ENCODE measurements at places on chromosomes 5 and 9. TPM values are rescaled to one million over a fixed set of nuclear protein-coding genes. Genes with fewer than 3 reads are reported as not detected.

The CIZ1 gene
- 58.4 TPM for total RNA-seq

The ERP44 gene
- total RNA-seq, result 15.7 TPM

DNA sequence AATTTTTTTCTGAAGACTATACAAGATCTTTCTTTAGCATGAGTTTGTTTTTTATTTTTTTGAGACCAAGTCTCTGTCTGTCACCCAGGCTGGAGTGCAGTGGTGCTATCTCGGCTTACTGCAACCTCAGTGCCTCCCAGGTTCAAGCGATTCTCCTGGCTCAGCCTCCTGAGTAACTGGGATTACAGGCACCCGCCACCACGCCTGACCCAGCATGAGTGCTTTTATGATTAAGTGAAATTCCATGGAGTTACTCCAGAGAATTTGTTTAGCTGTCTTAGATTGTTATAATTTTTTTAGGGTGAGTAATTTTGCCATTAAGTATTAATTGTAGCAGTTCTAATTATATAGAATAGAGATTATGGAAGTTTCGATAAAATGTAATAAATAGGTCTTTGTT lies 14.3 kb downstream of the YTHDC2 start:
- no peak for DNase-seq

DNA sequence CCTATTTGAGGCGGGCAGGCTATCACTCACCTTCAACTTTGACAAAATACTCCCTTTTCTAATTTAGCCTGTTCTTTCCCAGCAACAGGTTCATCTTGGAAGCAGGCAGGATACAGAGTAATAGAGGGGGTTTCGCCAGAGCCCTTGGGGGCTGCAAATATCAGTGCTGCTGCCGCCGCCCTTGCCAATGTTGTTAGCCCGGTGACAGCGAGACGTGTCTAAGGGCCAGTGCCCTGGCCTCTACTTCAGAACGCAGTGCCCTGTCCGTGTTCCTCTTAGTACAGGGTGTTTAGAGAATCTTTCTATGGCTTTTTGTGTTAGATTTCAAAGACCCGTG lies 703 bp downstream of the FAM120AOS start:
- DNase-seq, result no peak

- no peak for DNase-seq
These were observed 15.0 kb upstream of the POU5F2 start for GRCh38 chr5:93756372-93756771.

- DNase-seq, result no peak
These were observed 117.8 kb upstream of the SARDH start for GRCh38 chr9:133855802-133856521.

DNA sequence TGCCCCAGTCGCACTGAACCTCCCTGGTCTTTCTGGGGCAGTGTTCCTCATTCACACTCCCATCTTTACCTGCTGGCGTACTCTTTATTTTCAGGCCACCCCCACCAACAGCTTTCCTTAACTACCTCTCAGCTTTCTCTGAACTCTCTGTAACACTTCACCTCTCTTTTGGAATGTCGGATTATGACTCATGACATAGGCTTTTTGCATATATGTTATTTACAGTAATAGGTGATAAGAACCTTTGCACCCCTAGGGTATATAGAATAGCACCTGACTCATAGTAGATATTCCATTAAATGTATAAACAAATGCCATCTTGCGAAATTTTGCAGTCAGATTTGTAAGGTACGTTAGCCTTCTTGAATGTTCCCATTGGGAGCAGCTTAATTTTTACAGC lies 52.9 kb upstream of the MIER3 start:
- no peak for DNase-seq

DNA sequence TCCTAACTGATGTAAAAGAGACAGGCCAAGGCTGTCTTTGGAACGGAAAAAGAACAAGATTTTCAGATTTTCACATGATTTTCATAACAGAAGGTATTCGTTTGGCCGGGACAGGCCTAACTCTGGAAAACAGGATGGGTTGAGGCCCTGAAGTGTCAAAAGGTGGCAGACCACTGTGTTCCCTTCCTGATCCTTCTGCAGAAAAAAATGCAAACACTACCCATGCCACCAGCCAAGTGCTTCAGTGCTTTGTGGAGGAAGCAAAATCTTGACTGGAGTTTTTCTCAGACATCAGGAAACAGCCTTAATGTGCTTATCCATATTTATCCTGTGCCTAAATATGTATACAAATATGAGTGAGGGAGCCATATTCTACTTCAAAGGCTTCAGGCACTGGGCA lies 113.5 kb upstream of the IL6ST start:
- no peak for DNase-seq

- DNase-seq, result no peak
These were observed 82.8 kb upstream of the RORB start for GRCh38 chr9:74414325-74414724.

DNA sequence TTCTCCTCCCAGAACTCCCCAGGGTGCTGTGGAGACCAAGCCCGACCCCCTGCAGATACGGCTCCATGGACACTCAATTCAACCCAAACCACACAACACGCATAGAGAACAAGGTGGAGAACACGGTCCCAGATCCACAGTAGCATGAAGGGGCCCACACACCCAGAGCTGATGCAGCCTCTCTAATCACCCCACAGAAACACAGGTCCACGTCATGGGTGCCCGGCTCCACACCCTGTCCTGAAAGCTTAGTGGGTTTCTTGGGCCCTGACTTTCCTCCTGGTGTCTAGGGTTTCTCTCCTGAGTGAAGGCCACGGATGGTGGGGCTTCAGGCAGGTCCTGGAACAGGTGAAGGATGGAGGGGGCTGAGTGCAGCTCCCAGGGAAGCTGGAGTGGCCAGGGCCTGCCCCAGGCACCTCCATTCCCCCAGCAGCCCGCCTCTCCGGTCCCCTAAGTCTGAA lies 1.5 kb upstream of the SLC23A1 start:
- no peak for DNase-seq

DNA sequence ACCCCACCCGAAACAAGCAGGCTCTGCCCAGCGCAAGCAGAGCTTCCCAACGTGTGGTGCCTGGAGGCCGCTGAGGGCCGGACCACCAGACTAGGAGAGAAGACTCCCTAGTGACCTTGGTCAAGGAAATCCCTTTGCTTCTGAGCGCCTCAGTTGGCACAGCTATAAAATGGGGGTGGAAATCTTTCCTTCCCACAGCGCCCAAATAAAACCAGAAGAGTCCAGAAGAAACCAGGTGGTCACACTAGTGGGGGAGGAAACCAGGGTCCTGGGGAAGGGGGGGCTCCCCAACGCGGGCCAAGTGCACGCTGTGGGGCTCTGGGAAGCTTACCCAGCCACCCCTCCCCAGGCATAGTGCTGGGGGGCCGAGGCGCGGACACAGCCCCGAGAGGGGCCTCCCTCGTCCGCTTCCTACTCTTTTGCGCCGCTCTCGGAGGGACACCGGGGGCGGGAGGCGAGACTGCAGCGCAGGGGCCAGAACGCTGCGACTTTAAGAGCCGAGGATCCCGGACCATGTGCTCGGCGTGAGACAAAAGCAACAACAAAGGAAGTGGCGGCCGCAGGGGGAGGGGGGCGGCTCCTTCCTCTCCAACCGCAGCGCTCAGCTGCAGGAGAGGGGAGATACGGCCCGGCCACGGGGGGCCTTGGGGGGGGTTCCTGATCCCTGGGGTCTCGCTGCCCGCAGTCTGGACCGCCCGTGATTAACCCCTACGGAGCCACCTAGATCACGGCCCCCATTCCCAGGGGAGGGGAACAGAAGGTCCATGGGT lies 885 bp downstream of the RNF44 start:
- DNase-seq, result peak; percentile 74

GRCh38 chr9:106179191-106179590 lies 484.9 kb downstream of the TMEM38B start:
- no peak for DNase-seq

Data from breast epithelium (tissue), 4 donors.